Left lung (tissue), 14 donors: ENCODE measurements at places on chromosomes 1 and 21. TPM values are rescaled to one million over a fixed set of nuclear protein-coding genes. Genes with fewer than 3 reads are reported as not detected.

S100A8 gene
- 1,365 TPM for total RNA-seq

ABCG1 gene
- 53.8 TPM for total RNA-seq

AKNAD1 gene
- not detected for total RNA-seq

CDC42SE1 gene
- 104 TPM for total RNA-seq

MGST3 gene
- 213 TPM for total RNA-seq

PRMT6 gene
- total RNA-seq, result 11.5 TPM

HSPA6 gene
- 18.7 TPM for total RNA-seq

S100A12 gene
- 12.1 TPM for total RNA-seq

ZNF695 gene
- total RNA-seq, result 1.0 TPM

SH2D5 gene
- 1.8 TPM for total RNA-seq

LRRC71 gene
- total RNA-seq, result 3.5 TPM

ZNF593OS gene
- total RNA-seq, result not detected

IFNLR1 gene
- total RNA-seq, result 5.9 TPM

SPATA1 gene
- 1.3 TPM for total RNA-seq

S100A2 gene
- total RNA-seq, result 25.9 TPM

COPA gene
- 174 TPM for total RNA-seq

JMJD4 gene
- 16.1 TPM for total RNA-seq

CBR3 gene
- 4.7 TPM for total RNA-seq

KRTAP12-2 gene
- not detected for total RNA-seq

COL6A1 gene
- 322 TPM for total RNA-seq
